Activated naive CD4-positive, alpha-beta T cell (primary cell): ENCODE measurements at places on chromosomes 13 and 19.

- DNase-seq: peak; percentile 8
Observed at GRCh38 chr19:43524922-43525835, 1.8 kb downstream of the ETHE1 start.

- DNase-seq: no peak
Observed at GRCh38 chr13:21530656-21531055, 71.6 kb upstream of the ZDHHC20 start.

GRCh38 chr19:48501494-48502349 is 9.9 kb downstream of the LMTK3 start:
- no peak for DNase-seq

DNA sequence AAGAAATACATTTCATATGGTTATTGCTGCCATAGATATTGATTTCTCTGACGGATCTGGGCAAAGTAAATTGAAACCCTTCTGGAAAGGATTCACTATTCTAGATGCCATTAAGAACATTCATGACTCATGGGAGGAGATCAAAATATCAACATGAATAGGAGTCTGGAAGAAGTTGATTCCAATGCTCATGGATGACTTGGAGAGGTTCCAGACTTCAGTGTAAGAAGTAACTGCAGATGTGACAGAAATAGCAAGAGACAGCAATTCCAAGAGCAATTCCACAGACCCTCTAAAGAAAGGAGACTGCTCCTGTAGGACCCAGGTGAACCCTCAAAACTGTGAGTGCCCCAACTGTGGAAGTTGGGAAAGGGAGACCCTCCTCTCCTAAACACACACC is 30.9 kb upstream of the KCTD12 start:
- DNase-seq: no peak

GRCh38 chr13:109787135-109787954 is 962 bp upstream of the IRS2 start:
- no peak for DNase-seq

DNA sequence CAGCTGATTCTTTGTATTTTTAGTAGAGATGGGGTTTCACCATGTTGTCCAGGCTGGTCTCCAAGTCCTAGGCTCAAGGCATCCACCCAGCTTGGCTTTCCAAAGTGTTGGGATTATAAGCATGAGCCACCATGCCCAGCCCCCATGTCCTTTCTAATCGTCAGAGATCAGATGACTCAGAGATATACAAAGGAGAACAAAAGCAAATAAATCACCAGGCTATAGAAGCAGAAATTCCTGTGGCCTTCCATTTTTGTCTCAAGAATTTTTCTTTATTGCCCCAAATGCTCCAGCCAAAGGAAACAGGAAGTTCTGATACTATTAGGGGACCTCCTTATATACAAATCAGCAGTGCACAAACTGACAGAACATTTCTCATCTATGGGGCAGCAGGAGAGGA is 207.8 kb downstream of the RFC3 start:
- DNase-seq: no peak

- no peak for DNase-seq
Observed at GRCh38 chr19:54959840-54960239, 6.3 kb upstream of the NLRP2 start.

DNA sequence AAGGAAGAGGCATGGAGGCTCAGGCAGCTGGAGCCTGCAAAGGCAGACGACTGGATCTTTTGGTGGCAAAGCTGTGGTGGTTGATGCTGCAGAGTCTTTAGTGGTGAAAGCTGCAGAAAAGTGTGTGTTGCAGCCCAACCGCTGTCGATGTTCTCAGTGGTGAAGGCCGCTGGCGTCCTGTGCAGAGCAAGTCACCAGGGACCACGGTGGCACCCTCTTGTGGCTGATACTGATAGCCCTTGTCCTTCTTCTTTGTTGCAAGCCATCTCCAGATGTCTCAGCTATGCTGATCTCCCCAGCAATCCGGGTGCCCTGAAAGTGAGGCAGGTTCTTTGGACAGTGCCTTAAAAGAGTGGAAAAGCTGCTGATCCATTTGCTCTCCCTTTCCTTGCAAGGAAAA is 610.9 kb upstream of the PCDH9 start:
- DNase-seq: no peak

- DNase-seq: no peak
Observed at GRCh38 chr13:24381541-24382265, 72.3 kb downstream of the C1QTNF9 start.

DNA sequence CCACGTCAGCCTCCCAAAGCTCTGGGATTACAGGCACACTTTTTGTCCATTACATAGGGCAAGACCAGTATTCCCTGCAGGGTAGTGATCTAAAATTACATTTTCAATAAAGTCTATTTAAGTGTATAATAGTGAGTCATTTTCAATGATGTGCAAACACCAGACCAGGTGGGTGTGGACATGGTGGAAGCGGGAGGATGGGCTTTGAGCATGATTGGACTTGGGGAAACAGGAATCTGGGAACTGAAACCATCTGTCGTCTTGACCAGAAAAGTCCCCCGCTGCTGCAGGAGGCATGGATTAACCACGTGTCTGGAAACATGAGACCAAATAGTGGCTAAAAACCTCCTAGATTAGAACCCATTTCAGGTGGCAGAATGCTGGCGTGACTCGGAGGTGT is 4.9 kb downstream of the FXYD3 start:
- no peak for DNase-seq

- DNase-seq: no peak
Observed at GRCh38 chr13:49113526-49114286, 106.4 kb upstream of the MLNR start.

- DNase-seq: no peak
Observed at GRCh38 chr13:48578516-48579164, 45.8 kb upstream of the RCBTB2 start.

DNA sequence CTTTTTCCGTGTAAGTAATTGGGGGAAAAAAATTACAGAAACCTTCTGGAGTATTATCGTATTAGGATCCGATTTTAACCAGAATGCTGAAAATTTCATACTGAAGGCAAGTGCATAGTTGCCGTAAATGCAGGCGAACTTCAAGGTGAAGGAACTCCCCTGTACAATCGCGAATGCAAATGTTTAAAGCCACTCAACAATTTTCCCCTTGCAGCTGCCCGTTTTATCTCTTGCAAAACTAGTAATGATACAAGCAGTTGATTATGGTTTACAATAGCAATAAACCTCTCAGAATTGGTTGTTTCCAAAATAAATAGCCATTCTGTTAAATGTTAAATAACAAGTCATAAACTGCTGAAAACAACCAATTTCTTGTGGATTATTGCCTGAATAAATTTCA is 105.7 kb downstream of the DNAJC15 start:
- no peak for DNase-seq

DNA sequence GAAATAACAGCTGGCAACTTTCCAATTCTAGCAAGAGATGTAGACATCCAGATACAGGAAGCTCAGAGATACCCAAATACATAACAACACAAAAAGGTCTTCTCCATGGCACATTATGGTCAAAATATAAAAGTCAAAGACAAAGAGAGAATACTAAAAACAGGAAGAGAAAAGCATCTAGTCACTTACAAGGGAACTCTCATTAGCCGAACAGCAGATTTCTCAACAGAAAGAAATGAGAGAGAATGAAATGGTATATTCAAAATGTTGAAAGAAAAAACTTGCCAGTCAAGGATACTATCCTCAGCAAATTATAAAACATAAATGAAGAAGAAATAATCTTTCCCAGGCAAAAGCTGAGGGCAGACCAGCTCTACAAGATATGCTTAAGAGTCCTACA is 12.4 kb downstream of the ZNF780A start:
- DNase-seq: no peak

DNA sequence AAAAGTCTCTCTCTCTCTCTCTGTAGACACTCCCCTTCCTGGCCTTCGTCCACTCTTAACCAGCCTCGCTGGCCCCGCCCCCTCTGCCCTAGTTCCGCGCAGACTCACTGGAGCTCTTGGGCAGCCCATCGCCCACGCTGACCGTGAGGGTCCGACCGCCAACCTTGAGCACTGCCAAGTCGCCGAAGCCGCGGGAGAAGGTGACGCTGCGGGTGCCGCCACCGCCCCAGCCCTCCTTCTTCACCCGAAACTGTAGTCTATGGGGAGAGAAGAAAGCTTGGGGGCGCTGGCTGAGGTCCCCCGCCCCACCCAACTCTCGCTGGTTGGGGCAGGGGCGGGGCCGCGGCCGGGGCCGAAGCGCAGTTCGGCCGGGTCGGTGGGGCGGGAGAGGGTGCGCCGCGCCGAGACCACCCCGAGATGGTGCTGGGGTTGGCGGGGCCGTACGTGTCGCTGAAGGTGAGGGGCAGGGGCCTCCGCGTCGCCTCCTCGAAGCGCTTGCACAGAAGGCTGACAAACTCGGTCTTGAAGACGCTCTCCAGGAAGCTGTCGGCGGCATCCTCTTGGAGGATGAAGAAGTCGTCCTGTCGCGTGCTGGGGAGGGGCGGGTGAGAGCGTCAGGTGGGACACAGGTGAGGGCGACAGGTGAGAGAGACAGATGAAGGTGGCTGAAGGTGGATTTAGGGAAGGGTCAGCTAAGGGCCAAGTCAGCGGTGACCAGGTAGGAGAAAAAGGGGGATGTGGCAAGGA is 12.6 kb upstream of the ZNF414 start:
- DNase-seq: no peak

GRCh38 chr13:23500849-23501248 is 67.3 kb upstream of the SACS start:
- DNase-seq: no peak

DNA sequence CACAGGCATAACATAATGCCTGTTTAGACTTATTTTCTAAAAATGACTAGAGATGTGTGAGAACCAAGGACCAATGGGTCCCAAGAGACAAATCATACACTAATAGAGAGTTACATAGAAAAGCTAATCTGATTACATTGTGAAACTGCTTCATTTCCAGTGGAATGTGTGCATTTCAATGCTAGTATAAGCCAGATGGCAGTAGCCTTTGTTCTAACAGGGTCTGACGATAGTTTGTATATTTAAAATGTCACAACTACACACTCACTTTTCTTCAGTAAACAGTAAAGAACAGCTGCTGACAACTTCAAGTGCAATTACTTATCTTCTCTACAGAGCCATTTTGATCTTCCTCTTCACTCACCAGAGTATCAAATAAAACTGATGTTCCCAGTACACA is 4.3 kb upstream of the SLITRK5 start:
- DNase-seq: no peak

- no peak for DNase-seq
Observed at GRCh38 chr19:18863843-18864362, 32.1 kb downstream of the CERS1 start.

DNA sequence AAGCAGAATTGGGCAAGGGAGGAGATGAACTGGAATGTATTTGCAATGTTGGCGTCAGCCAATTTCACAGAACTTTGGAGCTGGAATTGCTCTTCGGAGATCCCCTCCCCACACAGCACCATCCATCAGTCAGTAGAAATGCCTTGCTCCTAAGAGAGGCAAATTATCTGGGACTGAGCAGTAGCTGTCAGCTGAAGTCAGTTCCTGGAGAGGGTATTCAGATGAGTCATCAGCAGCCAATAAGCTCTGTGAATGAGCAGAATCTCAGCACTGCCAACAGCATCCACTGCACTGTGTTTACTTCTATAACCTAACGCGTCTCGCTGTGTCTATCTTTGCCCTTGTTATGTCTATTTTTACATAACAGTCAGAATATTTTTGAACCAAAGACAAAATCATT is 213.7 kb downstream of the SLITRK5 start:
- no peak for DNase-seq

- no peak for DNase-seq
Observed at GRCh38 chr19:2479556-2480194, 3.7 kb downstream of the GADD45B start.

DNA sequence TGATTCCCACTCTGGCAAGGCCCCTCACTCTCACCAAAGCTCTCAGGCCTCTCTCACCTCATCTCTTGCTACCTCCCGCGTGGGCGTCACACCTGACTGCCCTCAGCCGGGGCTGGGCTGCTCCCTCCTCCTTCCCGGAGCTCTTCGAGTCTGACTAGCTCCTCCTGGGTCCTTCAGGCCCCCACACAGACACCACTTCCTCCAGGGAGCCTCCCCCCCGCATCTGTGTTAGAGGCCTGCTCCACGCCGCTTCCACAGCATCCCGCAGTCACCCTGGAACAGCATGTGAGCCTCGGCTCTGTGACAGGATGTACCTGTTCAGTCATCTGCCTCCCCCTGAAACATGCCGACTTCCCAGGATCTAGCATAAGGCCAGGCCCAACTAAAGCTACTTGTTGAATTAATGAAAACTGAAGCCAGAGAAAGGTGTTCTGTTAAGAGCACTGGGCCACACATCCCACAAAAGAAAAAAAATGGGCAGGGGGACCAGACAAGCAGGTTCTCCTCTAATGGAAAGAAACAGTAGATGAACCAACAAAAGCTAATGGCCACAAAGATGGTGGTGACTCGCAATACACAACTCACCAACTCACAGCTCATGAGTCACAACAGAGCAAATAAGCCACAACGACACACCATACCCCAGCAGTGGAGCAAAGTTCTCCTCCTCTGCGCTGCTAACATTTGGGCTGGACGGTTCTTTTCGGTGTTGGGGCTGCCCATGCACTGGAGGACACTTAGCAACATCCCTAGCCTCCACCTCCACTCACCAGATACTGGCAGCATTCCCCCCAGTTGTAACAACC is 3.0 kb downstream of the PPP6R1 start:
- peak; percentile 5 for DNase-seq

GRCh38 chr13:106755542-106755941 is 187.6 kb upstream of the ARGLU1 start:
- DNase-seq: no peak

DNA sequence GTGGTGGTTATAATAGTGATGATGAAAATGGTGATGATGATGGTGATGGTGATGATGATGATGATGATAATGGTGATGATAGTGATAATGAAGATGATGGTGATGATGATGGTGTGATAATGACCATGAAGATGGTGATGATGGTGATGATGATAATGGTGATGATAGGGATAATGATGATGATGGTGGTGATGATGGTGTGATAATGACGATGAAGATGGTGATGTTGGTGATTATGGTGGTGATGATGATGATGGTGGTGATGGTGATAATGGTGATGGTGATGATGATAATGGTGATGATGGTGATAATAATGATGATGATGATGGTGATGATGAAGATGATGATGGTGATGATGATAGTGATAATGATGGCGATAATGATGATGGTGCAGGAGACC is 1.6 kb downstream of the ADGRE1 start:
- DNase-seq: no peak

DNA sequence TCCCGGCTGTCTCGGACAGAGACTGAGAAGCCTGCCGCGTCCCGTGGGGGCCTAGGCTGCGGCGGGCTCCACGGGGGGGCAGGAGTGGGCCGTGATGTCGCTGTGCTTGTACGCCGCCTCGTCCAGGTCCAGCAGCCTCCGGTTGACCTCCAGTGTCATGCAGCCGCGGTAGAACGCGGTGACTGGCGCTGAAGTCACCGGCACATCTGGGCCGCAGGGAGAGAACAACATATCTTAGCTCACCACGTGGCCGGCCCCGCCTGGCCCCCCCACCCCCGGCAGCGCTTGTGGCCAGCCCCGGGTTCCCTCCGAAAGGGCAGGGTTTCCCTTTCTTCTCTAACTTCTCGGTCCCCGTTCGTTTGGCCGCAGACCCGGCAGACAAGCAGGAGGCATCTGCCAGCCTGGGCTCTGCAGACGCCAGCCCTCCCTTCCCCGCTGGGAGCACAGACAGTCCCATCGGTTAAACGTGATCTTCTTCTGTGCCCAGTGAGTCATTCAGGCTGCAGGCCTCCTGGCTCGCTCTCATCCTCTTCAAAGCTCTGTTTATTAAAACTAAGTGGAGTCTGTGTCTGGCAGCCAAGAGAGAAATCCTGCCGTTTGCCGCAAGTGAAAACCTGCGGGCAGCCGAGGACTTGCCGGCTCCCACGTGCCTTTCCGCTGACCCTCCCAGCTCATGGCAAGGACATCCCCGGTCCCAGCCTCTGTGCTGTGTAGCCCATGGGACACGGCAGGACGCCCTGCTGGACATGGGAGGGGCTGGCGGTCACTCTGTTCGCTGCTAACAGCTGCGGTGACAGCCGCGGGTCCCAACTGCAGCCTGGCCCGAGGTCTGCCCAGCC is 42.8 kb downstream of the GAS6 start:
- no peak for DNase-seq
